ENCODE measurements at places on chromosomes 16 and 17.

DNA sequence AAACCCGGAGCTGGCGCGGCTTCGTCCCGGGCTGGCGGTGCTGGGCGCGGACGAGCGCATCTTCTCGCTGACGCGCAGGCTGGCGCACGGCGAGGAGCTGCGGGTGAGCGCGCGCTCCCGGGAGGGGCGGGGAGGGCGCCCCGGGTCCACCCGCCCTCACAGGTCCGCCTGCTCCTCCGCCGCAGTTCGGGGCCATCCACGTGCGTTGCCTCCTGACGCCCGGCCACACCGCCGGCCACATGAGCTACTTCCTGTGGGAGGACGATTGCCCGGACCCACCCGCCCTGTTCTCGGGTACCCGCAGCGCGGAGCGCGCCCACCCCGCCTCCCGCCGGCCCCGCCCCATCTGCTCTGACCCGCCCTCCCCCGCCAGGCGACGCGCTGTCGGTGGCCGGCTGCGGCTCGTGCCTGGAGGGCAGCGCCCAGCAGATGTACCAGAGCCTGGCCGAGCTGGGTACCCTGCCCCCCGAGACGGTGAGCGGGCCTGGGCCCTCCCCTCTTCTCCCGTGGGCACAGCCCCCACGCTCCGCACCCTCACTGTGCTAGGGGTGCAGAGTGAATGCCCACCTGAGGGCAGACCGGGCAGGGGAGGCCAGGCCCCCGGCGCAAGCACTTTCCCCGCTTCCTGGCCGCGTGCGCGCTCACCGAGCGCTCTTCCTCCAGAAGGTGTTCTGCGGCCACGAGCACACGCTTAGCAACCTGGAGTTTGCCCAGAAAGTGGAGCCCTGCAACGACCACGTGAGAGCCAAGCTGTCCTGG is 1.4 kb downstream of the HAGHL start:
- peak; percentile 88 for DNase-seq

DNA sequence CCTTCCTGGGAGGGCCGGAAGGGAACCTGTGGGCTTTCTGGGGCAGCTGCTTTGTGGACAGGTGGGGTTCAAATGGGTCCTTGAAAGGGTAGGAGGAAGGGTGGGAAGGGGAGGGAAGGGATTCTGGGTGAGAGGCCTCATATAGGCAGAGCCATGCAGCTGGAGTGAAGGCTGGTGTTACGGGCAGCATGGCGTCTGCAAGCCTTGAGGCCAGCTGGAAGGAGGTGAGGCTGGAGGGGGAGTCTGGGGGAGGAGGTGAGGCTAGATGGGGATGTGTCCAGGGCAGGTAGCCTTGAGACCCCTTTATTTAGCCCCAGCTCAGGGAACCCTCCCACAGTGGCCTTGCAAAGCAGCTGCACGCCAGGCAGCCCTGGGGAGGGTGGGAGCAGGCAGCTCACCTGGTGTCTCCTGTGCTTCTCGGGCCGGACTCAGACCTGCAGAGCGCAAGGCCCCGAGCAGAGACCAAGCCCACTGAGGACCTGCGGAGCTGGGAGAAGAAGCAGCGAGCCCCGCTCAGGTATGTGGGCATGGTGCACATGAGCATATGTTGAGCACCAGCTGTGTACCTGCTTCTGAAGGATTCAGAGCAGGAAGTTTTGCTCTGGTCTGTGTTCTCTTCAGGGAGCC is 50.6 kb downstream of the SNX20 start:
- DNase-seq: no peak

DNA sequence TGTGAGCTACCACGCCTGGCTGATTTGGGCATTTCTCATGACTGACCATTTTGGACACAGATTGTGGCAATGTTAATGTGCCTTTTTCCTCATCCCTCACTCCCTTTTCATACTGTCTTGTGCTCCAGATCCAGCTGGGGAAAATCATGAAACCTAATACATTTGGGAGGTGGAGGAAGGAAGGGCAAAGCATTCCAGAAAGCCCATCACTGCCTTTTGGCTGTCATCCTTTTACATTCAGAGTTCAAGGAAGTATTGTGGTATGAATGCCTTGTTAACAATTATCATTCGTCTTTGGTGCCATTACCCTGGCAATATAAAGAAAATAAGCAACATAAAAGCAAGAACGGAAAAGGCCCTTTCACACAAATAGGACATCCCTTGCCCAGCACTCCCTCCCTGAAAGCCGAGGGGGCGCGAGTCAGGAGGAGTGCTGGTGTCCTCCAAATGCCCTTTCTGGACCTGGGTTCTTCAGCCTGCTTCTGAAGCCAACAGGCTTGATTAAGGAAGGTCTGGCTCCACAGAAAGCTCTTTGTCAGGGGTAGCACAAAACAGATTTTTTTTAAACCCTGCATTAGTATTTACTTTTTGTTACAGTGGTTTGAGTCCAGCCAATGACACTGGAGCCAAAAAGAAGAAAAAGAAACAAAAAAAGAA is 20.1 kb downstream of the NMT1 start:
- no peak for DNase-seq

- DNase-seq: no peak
Observed at GRCh38 chr17:75228305-75228704, 22.8 kb downstream of the NUP85 start.

DNA sequence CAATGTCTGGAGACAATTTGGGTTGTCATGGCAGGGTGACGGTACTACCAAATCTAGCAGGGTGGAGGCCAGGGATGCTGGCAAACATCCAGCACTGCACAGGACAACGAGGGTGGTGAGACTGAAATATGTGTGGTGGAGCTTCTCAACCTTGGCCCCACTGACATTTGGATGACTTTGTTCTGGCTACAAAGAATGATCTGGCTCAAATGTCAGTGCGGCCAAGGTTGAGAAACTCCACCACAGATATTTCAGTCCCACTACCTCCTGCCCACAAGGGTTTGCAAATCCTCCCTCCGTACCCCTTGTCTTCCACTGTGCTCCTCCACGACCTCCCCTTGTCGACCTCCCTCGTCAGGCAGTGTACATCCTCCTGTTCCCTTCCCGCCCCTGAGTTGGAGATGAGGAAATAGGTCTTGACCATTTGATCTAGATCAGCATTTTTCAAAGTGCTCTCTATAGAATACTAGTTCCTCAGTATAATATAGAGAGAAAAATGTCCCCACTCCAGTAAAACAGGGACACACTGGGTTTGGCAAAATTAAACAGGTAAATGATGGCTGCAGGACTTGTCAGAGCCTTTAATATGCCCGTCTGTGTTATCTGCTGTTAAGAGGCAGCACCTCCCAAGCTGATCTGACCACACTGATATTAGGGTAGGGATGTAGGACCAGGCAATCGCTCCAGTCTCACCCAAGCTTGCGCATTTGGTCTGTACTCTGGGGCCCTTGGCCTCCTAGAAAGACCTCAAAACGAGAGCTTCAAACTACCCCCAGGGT is 6.8 kb downstream of the OSGIN1 start:
- DNase-seq: no peak

DNA sequence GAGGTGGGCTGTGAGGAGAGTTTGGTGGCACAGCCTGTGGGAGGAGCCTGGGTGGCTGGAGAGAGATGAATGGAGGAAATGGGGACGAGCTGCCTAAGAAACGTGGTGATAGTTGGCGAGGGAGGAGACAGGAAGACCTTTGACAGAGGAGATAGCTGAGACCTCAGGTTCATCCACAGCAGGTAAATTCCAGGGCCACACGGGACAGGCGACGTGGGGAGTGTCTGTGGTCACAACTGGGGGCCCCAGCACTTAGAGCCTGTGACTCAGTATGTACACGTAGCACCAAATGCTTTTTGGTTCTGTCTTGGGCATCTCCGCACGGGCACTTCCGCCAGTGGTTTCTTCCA is 7.7 kb downstream of the MINK1 start:
- DNase-seq: no peak

DNA sequence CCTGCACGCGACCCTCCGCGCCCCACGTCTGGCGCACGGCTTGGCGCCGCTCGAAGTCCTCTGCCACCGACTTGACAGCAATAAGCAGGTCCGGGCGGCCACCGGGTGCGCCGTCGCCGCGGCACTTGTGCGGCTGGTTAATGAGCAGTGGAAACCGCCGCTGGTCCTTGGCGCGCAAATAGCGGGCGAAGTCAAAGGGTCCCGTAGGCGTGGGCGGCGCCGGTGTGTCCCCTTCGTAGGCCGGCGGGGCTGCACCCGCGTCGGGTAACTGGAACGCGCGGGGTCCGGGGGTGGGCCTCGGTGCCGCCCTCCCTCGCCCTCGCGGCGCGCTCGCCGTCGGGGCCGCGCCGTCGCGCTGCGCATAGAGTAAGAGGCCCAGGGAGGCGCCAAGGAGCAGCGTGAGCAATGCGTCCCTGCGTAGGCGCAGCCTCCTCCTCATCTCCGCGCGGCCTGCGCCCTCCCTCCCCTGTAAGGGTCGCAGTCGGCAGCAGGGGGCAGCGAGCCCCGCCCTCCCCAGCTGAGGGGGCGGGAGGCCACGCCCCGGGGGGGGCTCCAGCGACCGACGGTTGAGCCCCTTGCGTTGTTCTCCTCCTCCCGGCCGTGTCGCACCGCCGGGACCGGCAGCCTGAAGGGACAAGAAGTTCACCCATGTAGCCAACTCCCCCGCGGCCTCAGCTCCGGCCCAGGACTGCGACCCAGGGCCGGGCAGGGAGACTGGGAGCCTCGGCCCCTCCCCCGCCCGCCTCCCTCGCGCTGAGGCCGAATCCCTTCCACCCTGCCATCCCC is 558 bp downstream of the B3GNT9 start:
- no peak for DNase-seq

GRCh38 chr16:57082664-57083063 is 9.7 kb upstream of the CPNE2 start:
- no peak for DNase-seq

DNA sequence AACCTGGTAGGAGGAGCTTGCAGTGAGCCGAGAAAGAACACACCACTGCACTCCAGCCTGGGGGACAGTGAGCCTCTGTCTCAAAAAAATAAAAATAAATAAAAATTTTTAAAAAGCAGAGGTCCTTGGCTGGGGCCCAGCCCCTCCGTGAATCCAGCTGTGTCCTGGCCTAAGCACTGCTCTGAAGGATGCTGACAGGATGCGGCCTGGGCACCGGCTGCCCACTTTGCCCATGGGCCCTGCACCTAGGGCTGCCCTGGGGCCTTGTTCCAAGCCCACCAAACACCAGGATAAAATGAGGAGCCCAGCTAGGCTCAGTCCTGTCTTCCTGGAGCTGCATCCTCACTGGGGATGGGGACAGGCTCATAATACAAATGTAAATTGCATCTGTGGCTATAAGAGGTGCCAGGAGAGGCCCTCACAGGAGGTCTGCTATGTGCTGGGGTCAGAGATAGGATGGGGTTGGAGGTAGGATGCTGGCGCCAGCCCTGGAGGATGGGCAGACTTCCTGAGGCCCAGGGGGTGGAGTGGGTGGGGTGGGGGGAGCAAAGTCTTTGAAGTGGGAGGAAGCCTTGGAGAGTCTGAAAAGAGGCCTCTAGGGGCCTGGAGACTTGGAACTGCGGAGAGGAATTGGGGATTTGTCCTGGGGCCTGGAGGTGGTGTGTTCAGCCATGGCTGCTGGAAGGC is 6.2 kb downstream of the C16orf89 start:
- DNase-seq: no peak

DNA sequence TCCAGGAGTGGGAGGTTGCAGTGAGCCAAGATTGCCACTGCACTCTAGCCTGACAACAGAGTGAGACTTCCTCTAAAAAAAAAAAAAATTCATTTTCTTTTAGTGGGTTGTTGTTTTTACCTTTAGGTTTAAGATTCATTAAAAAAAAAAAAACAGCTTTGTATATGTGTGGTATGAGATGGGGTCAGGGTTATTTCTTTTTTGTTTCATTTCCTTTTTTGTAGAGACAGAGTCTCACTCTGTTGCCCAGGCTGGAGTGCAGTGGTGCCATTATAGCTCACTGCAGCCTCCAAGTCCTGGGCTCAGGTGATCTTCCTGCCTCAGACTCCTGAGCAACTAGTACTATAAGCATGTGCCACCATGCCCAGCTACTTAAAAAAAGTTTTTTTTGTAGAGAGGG is 47.0 kb downstream of the BCAS3 start:
- no peak for DNase-seq

DNA sequence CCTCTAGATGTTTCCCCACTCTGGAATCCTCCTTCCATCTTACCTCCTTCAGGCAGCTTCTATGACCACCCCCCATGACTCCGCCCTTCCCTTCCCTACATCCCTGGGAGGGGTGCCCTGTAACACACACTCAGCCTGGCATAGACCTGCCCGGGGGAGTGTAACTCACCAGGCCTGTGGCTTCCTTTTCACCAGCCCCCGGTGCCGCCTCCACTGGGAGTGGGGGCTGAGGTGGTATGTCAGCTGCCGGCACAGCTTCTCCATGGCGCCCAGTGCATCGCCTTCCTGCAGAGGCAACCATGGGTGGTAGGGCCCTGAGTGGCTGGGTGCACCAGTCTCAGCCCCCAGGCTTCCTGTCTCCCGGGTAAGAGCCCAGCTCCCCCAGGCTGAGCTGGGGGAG is 32.3 kb downstream of the TRPV2 start:
- DNase-seq: no peak

DNA sequence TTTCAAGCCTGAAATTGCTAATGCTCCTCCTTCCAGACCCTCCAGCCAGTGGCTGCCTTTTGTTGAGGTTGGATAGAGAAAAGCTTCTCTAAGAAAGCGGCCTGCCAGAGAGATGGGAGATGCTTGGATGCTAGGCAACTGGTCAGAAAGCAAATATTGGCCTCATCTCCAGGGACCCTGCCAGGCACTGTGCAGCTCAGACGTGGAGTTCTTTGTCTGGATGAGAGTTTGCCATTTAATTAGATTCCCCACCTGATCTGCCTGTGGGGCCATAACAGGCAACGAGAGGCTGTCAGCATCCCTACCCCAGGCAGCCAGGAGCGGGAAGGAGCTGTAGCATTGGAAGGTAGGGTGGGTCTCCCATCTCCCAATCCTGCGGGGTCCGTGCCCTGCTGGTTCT is 52.7 kb downstream of the ASIC2 start:
- DNase-seq: no peak

DNA sequence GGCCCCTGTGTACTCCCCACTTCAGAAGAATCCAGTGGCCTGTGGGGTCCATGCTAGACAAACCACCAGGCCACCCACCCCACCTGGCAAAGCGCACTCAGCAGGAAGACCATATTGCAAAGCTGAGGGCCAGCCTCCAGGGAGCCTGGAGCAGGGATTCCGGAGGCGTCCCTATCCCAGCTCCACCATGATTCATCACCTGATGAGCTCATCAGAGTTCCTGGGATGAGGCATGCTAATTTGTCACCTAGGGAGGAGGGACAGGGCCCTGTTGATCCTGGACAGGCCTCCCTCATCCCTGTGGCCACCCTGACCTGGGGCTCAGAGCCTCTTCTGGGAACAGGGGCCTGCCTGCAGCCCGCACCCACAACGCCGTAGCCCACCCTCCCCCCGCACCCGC is 131.6 kb upstream of the PLCG2 start:
- DNase-seq: no peak

DNA sequence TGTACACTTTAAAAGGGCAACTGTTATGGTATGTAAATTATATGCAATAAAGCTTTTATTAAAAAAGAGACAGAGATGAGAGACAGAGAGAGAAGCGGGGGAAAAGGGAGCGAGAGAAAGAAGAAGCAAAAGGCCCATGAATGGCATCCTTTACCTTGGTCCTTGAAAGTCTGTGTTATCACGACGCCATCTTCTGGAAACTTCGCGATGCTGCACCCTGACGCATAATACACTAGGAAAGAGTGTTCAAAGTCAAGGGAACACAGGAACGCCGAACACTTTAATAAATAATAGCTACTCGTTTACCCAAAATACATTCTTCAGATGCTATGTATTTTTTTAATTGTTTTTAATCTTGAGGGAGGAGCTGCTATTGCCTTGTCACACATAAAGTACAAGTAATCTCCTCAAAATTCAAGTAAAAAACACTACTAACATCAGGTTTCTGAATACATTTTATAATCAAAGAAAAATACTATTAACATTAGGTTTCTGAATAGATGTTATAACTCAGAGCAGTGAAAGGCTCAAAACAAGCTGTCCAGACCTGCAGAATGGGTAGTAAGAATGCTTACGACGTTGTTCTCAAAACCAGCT is 23.0 kb upstream of the SLC38A8 start:
- DNase-seq: peak; percentile 53
